ENCODE measurements at places on chromosomes 11 and 22.

DNA sequence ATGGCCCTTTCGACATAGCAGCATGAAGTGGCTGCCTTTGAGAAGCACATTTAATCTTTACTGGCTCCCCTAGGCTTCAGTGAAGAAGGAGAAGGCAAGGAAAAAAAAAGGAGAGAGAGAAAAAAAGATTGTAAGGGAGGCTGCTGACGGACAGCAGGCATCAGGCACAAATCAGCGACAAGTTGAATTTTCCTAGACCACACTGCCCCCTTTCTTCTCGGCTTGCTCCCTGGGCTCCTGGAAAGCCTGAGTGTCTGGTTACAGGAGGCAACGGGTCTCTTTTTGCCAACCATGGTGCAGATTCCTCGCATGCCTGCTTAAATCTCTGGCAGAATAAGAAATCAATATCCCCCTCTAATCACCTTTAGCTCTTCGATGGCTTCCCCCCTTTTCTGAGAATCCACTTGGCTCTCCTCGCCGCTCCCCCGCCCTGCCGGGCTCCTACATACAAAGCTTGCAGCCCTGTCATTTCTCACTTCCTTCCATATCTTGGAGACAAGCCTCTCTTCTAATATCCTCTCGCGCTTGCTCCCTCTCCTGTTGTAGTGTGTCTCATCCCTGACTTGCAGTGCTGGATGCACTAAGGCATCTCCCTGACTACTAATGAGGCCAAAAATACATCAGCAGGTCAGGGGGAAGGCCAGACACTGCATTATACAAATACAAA, 14.3 kb downstream of the BLID start:
- peak; percentile 66 for DNase-seq

DNA sequence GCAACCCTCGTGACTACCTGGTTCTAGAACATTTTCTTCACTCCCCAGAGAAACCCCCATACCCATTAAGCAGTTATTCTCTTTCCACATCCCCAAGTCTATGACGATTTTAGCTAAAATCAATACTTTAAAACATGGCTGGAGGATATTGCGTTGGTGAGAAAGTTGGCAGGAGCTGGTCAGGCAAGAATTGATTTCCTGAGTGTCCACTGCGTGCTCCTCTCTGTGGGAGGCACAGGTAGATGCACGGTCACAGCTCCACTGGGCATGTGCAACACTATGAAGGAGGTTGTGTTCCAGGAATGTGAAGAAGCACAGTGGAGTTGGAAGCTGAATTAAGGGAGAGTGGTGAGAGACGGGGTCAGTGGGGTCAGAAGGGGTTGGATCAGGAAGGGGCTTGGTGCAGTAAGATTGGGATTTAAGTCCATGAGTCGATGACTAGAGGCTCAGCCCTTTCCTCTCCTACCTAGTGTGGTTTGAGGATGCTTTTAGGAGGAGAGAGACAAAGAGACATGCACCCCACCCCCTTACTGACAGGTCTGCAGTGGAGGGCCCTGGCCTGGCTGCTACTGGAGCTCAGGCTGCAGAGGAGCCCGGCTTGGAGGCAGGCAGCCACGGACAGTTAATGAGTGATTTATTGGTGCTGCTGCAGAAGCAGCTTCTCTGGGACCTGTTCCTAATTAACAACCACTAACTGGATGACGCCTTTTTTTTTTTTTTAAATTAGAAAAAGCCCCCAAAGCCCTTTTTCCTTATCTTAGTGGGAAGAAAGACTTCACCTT, 395.6 kb downstream of the TENM4 start:
- no peak for DNase-seq

DNA sequence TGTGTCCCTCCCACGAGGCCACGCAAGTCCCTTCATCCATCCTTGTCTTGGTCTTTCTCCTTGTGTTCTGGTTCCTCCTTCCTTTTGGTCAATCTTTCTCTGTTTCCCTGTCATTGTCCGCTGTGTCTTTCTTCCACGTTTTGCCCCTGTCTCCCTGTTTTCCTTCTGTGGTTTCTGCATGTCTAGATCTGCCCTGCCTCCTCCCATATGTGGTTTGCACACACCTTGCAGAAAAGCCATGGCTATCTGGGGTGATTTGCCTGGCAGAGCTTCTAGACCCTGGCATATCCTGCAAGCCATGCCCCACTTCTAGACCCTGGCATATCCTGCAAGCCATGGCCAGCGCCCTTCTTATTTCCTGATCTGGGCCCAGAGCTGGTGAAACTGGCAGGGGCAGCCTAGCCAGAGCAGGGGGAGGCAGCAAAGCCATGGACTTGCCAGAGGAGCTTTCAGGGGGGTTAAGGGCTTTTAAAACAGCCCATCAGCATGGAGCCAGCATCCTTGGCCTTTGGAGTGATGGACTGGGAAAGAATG, 131.6 kb upstream of the NECTIN1 start:
- no peak for DNase-seq

DNA sequence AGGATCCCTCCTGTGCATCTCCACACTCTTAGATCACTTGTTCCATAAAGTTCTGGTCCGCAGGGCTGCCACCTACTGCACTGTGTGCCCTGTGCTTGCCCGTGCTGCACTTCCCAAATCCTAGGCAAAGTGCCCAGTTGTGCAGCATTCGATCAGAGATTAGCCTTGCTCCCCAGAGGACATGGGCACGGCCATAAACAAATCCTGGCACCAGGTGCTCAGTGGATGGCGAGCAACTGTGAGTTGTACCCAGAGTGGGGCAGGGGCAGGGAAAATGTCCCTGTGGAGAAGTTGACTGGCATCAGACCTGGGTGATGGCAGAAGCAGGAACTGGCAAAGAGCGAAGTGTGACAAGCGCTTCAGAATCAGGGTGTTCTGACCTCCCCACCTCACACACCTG, 4.7 kb downstream of the FADS2 start:
- no peak for DNase-seq

DNA sequence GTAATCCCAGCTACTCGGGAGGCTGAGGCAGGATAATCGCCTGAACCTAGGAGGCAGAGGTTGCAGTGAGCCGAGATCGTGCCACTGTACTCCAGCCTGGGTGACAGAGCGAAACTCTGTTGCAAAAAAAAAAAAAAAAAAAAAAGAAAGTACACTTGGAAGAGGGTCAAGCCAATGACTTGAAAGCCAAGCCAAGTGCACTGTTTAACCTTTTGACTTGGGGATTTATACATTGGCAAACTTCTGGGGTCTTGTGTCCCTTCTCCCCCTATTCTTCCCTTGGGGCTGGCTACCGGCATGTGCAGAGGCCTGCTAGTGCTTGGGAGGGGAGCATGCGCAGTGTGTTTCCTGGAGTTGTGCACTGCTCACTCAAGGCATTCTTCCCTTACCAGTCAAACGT, 14.3 kb upstream of the THRSP start:
- no peak for DNase-seq

GRCh38 chr11:14446701-14447169, 52.9 kb downstream of the COPB1 start:
- DNase-seq = no peak

- DNase-seq = no peak
These were observed 121.2 kb downstream of the ABTB2 start for GRCh38 chr11:34236572-34236971.

DNA sequence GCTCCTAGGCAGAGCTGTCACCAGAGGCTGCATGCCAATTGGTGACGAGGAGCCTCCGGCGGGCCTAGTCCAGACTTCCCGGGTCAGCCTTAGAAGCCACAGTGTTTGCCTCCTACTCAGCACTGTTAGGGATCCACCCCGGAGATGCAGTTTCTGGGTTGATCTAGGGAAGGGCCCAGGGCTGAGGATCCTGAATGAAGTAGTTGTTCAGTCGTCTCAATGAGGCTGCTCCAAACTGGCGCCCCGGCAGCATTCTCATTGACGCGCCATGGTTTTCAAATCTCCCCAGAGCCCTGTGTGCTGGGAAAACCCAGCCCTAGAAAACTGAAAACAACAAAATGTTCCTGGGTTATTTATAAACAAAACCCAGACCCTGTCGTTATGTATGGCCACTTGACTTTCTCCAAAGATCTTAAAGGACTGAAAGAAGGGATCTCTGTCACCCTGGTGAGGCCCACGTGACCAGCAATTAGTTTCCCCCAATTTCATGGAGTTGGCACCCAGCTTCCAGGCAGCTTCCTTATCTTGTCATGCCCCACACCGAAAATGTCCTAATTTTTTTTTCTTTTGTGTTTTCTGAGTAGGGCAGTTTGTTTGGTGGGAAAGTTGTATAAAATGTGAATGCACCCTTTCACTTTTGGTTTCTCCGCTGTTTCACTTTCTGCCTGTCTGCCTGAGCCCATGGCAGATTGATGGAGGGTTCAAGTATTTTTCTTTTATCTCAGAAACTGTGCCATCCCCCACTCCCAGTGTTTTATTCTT, 2.0 kb upstream of the EHD1 start:
- DNase-seq = no peak

DNA sequence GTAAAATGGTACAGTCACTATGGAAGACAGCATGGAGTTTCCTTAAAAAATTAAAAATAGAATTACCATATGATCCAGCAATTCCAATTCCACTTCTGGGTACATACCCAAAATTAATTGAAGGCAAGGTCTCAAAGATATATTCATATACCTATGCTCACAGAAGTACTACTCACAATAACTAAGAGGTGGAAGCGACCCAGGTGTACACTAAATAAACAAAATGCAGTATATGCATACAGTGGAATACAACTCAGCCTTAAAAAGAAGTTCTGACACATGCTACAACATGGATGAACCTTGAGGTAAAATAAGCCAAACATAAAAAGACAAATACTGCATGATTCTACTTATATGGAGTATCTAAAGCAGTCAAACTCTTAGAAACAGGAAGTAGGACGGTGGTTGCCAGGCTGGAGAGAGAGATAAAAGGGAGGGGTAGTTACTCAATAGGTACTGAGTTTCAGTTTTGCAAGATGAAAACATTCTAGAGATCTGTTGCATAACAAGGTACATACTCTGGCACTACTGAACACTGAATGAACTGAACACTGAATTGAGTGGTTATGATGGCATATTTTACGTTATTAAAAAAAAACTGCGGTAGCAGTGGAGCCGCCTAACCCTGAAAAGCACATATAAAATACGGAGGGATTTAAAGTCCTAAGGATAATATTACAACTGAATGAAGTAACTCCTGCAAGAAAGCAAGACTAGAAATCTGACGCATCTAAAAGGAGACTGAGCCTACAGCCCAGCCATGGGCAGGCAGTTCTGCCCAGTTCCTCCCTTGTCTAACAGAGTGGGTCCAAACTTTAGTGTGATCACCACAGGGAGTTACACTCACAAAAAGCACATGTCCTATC, 12.8 kb downstream of the DGCR2 start:
- peak; percentile 60 for DNase-seq

DNA sequence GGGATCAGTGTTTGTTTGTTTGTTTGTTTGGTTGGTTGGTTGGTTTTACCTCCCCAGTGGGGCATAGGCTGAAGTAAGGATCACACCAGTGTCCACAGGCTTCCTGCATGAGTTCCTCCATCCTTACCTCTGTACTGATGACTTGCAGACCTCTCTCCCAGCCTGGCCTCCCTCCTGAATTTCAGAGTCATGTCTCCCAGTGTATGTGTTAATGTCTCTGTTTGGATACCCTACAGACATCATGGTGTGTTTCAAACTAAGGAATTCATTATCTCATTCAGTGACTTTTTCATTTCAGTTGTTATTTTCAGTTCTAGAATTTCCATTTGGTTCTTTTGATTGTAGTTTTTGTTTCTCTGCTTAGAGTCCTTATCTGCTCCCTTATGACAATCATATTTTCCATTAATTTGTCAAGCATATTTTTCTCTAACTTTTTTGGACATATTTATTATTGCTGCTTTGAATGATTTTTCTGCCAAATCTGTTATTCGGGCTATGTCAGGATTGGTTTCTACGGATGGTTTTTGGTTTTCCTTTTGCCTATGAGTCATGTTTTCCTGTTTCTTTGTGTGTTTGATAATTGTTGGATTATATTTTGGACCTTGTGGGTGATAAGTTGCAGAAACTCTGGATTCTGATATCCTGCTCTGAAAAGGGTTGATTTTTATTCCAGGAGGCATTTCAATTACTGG, 23.6 kb downstream of the MYEOV start:
- DNase-seq = no peak

DNA sequence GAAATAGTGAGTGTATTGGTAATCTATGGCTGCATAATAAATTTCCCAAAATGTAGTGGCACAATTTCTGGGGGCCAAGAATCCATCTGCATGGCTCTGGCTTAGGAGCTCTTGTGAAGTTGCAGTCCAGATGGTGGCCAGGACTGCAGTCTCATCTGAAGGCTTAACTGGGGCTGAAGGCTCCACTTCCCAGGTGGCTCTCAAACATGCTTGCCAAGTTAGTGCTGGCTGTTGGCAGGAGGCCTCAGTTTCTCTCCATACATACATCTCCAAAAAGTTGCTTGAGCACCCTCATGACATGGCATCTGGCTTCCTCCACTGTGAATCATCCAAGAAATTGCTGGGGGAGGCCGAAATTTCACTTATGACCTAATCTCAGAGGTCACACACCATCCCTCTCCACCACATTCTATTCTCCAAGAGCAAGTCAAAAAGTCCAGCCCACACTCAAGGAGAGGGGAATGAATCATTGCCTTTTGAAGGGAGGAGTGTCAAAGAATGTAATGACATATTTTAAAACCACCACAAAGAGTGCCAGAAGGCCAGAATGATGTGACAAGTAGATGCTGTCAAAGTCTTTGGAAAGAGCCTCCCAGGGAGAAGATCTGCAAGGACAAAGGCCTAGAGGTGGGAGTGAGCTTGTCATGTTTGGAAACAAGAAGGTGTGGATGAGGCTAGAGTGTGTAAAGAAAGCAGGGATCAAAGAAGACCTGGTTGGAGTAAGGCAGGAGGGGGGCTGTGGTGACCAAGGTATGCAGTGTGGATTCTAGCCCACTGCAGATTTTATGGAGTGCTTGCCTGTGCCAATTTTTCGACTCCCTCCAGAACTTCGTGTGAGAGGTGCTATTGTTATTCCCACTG, 566.2 kb downstream of the MIAT start:
- DNase-seq = peak; percentile 89

- DNase-seq = no peak
These were observed 109.3 kb upstream of the TBCEL start for GRCh38 chr11:120914601-120915000.

DNA sequence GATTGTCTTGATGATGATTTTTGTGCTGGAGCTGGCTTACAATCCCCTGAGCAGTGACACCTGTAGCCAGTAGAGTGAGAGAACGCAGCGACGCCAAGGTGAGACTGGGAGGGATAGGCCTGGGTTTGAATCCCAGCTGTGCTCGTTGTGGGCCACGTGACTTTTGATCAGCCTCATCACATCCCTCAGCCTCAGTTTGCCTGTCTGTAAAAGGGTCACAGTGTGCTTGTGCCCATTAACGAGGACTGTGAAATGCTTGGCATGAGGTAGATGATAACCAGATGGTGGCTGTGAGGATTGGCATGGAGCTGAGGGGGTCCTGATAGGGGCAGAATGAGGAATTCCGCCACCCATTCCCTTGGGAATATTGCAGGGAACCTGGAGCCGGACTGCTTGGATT, 9.6 kb downstream of the KIAA1671 start:
- no peak for DNase-seq

Measured in AG09309 (cell line).